NCI-H460 (cell line): ENCODE measurements at places on chromosomes 12 and 14.

GRCh38 chr12:91109148-91109564 is 2.1 kb downstream of the LUM start:
- DNase-seq: peak; percentile 48

- DNase-seq: no peak
Measured at GRCh38 chr14:78451319-78451695, 281.1 kb downstream of the NRXN3 start.

- DNase-seq: no peak
Measured at GRCh38 chr14:28785096-28785952, 18.7 kb downstream of the FOXG1 start.

DNA sequence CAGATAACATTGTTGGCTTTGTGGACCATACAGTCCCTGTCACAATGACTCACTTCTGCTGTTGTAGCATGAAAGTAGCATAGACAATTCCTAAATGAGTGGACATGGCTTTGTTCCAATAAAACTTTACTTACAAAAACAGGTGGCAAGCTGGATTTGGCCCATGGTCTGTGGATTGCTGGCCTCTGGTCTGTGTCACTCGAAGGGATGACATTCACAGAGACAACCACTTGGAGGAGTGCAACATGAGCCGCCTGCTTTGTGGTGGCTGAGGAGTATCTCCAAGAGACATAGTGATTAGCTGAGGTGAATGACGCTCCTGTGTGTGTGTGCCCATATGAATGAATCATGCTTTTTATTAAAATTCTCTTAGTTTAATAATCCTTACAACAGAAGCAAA is 81.3 kb upstream of the NRXN3 start:
- no peak for DNase-seq

GRCh38 chr12:97151481-97151880 is 244.4 kb downstream of the NEDD1 start:
- no peak for DNase-seq

GRCh38 chr14:38278035-38278434 is 22.1 kb upstream of the CLEC14A start:
- DNase-seq: no peak

GRCh38 chr12:68011206-68011881 is 22.1 kb downstream of the IFNG-AS1 start:
- DNase-seq: no peak

DNA sequence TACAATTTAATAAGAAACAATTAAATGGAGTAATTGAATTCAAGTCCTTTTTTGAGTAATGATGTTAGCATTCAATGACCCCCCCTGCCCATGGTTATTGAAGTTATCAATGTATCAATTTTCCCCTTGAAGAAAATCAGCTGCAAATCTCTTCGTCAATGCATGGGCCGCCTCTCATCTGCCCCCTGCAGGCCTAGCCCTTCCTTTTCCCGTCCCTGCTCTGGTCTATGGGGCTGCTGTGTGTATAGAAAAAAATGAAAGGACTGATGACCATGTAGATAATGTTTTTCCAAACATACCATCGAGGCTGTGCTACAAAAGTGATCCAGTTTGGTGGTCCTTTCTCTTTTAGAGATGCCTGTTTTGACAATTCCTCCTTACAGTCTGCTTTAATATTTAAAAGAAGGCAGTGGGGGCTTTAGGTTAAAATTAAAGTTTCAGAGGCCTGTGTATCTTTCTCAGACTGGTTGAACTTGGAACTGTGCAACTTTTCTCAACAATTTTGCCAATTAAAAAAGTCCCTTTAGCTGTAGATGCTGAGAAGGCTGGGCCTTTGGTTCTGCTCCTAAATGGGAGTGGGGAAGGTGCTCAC is 98.4 kb downstream of the APAF1 start:
- peak; percentile 26 for DNase-seq

DNA sequence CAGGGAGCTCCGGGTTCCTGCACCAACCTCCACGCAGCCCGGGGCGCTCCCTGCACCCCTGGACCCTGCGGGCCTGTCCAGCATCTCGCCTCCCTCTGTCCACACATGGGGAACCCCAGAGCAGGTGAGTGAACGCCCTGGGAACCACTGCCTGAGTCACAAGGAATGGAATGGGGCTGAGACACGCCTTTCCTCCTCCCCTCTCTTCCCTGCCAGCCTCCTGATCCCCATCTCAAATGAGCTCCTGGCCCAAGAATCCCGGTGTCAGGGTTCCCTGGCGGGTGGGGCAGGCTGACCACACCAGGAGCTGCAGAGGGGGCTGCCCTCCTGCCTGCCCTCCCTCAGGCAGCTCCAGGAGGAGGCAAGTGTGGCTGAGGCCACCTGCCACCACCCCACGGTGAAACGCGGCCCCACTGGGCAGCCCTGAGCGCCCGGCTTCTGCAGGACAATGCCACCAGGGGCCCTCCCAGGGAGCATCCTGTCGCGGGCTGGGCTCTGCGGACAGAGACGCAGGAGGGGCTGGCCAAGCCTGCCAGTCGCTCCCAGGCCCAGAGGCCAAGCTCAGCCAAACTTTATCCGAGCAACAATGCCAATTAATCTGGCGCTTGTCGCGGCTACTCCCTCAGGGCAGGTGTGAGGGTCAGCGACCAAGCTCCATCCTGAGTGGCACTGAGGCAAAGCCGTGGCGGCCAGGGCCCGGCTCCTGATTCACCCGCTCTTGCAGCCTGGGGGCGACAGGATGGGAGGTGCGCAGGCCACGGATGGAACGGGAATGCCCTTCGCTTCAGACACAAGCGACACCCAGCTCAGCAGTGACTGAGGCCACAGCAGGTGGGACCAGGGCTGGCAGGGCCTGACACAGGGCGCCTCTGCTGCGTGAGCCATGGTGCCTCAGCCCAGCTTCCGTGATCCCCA is 44.3 kb downstream of the GALNT9 start:
- DNase-seq: no peak

GRCh38 chr12:2640709-2641108 is 154.1 kb upstream of the FKBP4 start:
- DNase-seq: peak; percentile 58

DNA sequence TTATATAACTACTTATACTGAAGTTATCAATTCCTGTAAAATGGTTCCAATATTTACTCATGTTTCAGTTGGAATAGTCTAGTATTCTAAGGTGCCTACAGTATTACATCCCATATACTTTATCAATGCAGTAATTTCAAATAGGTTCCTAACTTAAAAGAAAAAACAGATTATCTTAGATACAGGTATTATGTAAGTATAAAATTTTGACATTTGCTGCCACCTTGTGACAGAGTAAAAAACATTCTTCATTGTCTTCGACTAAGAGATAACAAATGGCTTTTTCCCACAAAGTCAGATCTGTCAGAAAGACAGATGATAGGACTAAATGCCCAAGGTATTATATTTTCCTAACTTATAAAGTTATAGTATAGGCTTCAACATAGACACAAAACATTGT is 78.7 kb downstream of the TXNDC16 start:
- peak; percentile 36 for DNase-seq

DNA sequence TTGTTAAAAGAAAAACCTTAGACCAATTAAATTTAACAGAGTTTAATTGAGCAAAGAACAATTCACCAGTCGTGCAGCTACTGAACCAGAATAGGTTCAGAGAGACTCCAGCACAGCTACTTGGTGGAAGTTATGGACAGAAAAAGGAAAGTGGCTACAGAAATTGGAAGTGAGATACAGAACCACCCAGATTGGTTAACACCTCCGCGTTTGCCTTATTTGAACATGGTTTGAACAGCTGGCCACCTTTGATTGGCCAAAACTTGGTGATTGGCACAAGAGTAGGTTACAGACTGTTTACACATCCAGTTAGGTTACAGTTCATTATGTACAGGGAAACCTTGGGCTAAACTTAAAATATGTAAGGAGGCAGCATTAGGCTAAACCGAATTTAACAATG is 54.9 kb downstream of the SRGAP1 start:
- DNase-seq: no peak

DNA sequence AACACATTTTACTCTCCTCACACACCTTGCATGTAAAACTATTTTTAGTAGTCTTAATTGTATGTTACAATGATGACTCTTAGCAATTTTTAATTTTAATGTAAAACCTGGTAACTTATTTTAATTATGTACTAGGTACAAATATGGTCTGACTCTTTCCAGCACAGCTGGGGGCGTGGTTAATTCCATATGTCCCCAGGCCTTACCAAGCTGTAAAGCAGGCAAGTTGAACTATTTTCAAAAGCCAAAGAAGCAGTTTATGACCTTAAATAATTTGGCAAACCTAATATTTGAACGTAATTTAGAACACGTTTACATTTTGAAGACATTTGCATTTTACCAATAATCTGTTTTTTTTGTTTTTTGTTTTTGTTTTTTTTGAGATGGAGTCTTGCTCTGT is 9.3 kb upstream of the ACOT6 start:
- DNase-seq: no peak

GRCh38 chr12:74619884-74620283 is 82.2 kb downstream of the ATXN7L3B start:
- no peak for DNase-seq

DNA sequence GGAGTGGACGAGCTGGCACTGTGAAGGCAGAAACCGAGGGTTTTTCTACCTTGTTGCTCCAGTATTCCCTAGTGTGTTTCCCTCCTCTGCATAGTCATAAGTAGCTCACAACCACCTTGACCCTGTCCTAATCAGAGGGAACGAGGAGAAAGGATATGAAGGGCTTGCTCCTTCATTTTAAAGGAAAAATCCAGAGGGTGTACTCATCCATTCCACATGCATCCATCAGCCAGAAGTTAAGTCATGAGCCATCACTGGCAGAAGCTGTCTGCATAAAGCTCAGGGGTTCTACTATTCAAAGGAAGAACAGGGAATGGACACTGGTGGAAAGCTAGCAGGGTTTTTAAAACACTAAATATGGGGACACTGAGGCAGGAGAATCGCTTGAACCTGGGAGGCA is 84.3 kb upstream of the FOXN3 start:
- DNase-seq: no peak

DNA sequence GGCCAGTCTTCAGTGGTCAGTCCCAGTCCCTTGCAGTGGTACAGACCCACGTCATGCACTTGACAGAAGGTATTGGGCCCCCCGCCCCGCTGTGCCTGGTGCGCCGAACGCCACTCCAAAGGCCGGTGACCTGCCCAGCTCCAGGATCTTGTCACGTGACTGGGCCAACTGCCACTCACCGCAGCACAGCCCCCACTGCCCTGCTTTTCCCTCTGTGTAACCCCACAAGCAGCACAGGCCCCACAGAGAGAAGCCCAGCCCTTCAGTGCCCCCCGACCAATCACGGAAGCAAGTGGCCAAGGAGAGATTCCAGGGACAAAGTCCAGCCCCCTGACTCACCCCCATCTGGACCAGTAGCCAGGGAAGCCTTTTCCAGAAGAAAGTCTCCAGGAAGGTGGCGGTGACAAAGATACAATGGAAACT is 498 bp downstream of the GPR132 start:
- no peak for DNase-seq

- DNase-seq: no peak
Measured at GRCh38 chr14:55877942-55878341, 240.3 kb upstream of the PELI2 start.

DNA sequence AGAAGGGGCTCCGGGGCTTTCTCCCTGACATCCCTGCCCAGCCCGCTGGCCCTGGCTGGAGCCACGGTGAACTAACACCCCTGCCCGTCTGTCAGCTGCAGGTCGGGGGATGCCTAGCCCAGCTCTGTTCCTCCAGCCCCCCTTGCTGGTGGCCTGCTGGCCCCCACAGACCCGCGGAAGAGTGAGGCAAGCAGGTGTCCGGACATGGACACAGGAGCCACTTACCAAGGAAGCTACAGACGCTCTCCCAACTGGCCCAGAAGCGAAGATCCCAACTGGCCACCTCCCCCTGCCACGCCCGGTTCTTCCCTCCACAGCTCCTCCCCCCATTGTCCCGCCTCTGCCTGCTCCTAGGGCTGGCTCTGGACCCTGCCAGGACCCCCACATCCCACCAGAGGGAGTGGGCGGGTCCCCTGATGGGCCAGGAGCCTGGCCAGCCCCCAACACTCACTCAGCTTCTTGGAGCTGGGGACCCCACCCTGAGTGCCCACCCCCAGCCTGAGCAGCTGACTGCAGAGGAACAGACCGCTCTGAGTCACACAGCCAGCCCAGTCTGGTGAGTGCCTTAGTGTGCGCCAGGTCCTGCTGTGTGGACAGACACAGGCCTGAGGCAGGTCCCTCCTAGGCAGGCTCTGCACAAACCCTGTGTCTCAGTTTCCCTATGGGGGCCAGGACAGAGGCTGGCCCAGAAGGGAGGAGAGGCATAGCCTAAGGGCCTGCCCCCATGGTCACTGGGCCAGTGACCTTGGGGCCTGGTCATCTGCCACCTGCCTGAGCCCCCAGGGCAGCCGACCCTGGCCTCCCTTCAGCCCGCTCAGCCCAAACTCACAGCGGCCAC is 7.7 kb downstream of the AHNAK2 start:
- DNase-seq: peak; percentile 75

GRCh38 chr12:116247377-116247776 is 30.1 kb downstream of the MED13L start:
- DNase-seq: no peak

DNA sequence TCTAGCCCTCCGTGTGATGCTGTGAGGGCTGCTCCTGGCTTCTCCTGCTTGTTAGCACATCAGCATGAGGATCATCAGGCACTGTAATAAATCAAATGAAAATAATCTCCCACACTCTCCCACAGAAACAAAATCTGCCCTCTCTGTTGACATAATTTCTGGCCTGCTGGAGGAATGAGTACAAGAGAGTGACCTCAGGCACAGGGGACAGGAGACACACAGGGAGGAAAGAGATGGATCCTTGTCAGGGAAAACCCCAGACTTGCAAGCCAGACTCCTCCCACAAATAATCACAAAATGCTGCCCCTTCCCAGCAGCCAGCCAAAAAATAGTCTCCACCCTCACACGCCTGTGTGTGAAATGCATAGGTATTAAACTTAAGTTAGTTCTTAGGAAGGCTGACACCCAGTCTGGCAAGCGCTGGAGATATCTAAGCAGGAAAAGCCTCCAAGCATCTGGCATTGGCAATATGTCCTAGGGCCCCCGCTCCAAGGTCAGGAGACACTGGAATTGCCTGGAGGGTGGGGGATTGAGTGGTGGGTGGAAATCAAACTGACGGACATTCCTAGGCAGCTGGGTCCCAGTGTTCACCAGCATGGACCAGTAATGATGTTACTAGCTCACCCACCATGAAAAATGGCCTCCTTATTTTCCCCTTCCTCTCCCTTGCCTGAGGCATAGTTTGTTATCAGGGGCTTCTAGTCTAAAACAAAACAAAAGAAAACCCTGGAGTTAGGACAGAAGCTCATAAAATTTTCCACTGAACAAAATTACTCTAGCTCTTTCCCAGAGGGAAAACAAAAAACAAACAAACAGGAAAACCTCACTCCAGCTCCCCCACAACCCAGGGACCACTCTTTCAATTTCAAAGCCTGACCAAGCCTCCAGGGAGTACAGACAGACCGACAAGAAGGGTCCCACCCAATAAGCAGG is 22.0 kb downstream of the SMUG1 start:
- no peak for DNase-seq
